Stimulated activated CD8-positive, alpha-beta memory T cell treated with anti-CD3 and anti-CD28 coated beads, Interleukin-12 subunit alpha, Interleukin-12 subunit beta, amount 100 ng/mL, for 1 hour (primary cell): ENCODE measurements at places on chromosomes 11 and 22.

DNA sequence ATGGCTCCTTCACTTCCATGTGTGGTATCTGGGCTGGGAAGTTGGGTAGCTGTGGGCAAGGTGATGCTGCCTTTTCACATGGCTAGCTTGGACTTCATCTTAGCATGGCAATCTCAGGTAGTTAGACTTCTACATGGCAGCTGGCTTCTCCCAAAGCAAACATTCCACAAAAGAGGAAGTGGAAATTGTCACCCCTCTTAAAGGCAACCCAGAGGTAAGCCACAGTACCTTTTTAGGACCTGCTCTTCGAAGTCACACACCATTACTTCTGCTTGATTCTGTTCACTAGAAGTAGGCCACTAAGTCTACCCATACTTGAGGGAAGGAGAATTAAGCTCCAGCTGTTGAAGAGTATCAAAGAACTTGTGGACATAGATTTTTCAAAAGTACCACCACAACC is 25.9 kb downstream of the TUG1 start:
- no peak for DNase-seq

DNA sequence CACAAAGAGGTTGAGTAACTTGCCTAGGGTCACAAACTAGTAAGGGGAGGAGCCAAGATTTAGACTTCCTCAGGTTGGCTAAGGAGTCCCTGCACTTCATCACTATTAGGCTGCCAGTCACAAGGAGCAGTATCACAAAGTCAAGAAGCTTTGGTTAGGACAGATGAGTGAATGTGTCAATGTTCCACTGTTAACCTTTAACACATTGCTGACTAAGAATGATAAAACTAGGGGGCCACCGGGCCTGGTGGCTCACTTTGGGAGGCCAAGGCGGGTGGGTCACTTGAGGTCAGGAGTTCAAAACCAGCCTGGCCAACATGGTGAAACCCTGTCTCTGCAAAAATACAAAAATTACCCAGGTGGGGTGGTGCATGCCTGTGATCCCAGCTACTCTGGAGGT is 32.0 kb downstream of the TMEM123 start:
- no peak for DNase-seq

- DNase-seq, result no peak
Observed at GRCh38 chr11:4508886-4509285, 26.4 kb downstream of the OR52K1 start.

DNA sequence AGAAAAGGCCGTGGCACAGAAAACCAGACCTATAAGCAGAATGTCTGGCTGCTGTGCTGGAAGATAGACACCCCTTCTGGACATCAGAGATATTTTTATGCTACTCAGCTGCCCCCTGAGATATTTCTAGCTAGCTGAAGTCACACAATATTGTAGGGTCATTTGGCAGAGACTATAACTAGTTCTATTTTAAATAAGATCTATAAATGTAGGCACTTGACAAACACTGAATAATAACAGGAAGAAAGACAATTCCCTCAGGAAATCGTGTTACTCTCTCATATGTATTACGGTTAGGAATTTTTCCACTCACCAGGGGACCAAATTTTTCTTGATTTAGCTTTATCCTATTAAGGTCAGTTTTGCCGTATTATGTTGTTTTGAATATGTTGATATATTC is 845.4 kb downstream of the OPCML start:
- no peak for DNase-seq

- no peak for DNase-seq
Observed at GRCh38 chr22:40396882-40397281, 26.5 kb downstream of the SGSM3 start.

- DNase-seq, result no peak
Observed at GRCh38 chr22:24521791-24522245, 26.7 kb downstream of the UPB1 start.

GRCh38 chr22:46884365-46884764 is 121.9 kb downstream of the TBC1D22A start:
- DNase-seq, result no peak

DNA sequence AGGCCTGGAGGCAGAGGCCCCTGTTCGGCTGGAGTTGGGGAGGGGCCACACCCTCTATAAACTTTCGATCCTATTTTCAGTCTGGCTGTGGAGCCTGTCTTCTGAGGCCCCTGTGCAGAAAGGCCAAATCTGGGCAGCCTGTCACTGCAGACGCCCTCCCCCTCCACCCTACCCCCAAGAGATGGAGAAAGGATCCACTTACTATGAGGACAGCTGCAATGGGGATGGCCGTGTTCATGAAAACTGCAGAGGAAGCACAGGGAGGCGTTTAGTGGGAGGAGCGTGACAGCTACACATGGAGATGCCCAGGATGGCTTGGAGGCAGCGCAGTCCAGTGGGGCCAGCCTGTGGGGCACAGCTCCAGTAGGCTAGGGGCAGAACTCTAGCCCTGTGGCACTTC is 43.5 kb upstream of the KCNJ11 start:
- no peak for DNase-seq

DNA sequence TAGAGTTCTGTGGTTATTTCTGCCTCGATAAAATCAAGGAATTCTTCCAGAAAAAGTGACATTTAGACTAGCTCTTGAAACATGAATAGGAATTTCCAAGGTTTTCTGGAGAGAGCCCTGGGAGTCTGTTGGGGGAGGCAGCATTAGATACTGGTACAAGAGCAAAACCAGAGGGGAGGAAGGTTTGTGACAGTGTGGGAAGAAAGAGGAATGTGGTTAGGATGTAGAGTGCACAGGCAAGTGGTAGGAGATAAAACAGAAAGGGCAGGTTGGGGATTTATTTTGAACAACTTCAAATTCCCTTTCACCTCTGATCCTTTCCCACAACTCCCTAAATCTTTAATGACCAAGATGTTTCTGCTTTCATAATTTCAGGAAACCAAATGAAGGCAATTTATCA is 588.4 kb downstream of the METTL15 start:
- DNase-seq, result no peak

GRCh38 chr11:2385156-2386151 is 8.3 kb downstream of the CD81 start:
- no peak for DNase-seq

- no peak for DNase-seq
Observed at GRCh38 chr11:121337740-121338272, 45.2 kb downstream of the SC5D start.

DNA sequence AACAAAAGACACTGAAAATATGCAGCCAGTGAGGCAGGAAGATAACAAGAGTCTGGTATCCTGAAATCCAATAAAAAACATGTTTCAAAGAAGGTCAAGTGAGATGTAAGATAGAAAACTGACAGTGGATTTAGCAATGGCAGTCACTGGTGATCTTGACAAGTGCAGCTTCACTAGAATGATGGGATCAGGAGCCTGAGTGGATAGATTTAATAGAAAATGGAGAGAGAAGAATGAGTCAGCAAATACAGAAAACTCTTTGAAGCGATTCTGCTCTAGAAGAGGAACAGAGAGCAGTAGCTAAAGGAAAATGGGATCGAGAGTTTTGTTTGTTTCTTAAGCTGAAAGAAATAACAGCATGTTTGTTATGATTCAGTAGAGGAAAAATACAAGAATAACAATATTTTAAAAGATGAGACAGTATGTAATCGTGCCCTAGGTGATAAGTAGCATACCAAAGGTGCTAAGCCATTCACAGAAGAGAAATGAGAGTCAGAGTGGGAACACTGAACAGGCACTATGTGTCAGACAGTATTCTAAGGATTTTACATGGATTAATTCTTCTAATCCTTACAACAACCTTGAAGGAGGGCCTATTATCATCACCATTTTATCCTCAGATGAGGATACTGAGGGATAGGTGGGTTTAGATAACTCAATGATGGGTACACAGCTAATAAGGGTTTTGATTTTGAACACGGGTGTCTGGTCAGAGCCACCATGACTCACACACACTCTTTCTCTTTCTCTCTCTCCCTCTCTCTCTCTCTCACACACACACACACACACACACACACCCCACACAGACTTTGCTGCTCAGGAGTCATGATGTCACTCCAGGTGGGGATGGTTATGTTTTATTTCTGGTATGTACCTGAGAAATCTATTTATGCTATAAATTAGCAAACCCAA is 36.3 kb downstream of the MRE11 start:
- DNase-seq, result no peak

DNA sequence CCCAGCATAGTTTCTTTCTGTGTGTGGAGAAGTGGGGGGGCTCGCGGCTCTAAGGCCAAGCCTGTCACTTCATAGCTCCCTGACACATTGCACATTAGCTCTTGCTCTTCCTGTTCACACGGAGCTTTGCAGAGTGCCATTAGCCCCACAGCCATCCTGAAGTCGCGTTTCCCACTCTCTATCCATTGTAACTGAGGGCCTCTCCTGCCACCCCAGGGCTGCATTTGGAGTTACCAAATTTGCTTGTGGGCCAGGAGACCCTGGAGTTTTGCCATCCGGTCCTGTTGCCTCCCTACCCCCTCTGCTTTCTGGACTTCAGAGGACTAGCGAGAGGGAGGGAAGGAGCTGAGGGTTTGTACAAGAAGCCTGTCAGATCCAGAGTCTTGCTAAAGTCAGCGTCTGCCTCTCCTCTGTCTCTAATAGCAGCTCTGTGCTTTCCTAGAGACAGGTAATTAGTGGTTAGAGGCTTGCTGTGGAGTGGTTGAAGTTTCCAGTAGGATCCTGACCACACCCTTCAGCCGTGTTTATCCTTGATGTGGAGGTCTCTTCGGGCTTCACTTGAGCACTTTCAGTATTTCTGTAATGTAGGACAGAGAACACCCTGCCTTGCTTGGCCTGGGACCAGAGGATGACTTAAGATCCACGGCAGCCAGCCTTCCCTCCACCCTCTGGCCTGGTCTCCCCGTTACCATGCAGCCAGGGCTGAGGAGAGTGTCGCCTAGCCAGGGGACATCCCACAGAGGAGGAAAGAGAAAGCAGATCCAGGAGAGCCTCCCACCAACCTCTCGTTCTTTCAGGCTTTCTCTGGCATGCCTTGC is 14.1 kb downstream of the DCPS start:
- DNase-seq, result no peak

DNA sequence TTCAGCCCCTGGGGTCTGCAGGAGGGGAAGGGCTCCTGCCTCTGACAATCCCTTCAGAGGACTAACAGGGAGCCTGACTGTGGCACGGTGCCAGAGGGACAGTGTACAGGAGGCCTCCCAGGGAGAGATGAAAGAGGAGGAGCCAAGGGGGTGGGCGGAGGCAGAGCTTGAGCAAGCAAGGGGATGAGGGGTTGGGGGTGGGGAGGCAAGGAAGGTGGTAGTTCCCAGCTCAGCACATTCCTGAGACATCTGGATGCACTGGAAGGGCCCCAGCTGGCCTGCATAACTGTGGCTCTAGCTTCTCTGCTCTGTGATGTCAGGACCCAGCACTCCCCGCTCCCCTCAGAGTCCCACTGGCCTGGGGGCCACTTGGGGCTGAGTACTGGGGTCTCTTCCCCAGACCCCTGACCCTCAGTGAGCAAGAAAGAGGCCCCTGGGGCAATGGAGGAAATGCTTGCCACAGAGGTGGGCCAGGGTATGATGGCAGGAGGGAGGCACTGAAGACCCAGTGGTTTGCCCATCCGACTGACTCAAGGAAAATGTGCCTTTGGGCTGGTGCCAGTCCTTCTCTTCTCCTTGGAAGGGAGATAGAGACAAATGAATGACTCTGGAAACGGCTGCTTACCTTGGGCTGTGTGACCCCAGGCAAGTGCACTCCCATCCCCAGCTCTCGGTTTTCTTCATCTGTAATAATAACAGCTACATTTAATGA is 13.3 kb downstream of the CREB3L1 start:
- no peak for DNase-seq

GRCh38 chr11:88341522-88342251 is 4.2 kb upstream of the CTSC start:
- no peak for DNase-seq

DNA sequence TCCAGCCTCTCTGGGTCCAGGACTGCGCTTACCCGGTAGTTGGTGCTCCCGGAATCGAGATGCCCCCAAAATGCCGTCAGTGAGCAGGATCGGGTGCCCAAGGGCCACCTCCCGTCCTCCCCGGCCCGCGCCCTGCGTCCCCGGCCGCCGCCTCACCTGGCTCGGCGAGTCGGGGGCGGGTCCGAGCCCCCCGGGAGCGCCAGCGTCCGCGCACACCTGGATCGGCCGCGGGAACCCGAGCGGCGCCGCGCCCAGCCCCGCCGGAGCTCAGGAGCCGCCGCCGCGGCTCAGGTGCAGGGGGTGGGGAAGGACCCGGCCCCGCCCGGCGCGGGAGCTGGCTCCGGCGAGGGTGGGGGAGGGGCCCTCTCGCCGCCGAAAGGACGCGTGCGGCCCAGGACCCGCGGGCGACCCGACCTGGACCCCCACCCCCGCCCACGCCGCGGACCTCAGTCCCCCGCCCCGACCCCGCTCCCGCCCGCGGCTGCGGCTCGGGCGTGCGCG is at the start of gene SHANK2:
Gene SHANK2 (minus strand): TSS at position 309 of the 501 bp plus-strand sequence. CDS start 105,251 bp downstream, outside the sequence.
- no peak for DNase-seq

DNA sequence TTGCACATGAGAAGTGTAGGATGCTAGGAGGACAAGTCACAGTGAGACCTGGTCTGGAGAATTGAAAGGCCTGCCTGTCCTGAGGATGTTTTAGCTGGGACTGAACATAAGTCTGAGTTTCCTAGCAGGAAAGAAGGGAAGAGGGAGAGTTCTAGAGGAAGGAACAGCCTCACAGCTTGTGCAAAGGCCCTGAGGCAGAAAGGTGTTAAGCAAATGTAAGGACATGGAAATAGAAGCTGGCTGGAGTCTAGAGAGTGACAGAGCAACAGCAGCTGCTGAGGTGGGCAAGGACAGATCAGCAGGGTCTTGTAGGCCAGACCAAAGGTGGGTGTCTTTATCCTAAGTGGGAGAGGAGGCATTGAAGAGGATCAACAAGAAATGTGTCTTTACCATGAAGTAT is 210.9 kb upstream of the E2F8 start:
- no peak for DNase-seq

DNA sequence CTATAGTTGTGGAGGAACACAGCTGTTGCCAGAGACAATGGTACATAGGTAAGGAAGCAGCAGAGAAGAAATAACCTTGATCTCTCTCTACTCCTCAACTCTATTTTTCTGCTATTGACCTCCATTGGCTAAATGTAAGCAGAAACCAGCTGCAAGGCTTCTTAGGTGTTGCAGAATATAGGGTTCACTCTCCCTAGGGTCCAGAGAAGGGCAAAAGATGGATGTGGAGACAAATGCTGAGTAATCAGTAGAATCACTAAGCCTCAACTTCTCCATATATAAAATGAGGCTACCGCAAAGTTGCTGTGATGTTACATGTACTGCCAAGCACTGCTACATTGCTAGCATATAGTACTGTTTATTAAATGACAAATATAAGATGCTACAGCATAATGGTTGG is 120.6 kb downstream of the PDE3B start:
- DNase-seq, result no peak

DNA sequence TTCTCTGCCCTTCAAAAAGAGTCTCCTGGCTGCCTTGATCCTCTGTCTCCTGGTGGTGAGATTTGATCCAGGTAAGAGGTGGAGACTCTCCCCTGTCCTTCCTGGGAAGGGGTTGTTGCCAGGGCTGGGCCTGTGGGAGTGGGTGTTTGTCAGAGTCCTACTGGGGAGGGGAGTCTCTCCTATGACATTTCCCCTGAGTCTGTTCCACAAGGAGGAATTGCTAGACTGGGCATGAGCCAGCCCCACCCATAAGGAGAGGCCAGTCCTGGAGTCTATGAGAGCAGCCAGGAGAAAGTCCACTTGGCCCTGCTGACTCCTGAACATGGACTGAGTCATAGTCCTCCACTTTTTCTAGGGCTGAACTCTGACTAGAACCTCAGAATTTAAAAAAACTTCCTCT is 7.4 kb downstream of the PEX26 start:
- no peak for DNase-seq

- DNase-seq, result no peak
Observed at GRCh38 chr11:86072211-86072610, 3.3 kb upstream of the PICALM start.

GRCh38 chr11:108718466-108718865 is 53.6 kb downstream of the DDX10 start:
- no peak for DNase-seq
